ENCODE measurements at places on chromosomes 12 and 14. TPM values are rescaled to one million over a fixed set of nuclear protein-coding genes. Genes with fewer than 3 reads are reported as not detected.

Gene TPPP2
- not detected for total RNA-seq

Gene SCN8A
- total RNA-seq: 4.1 TPM

Gene HOXC13
- total RNA-seq: 5.8 TPM

Gene MIP
- not detected for total RNA-seq

Gene VRTN
- 0.20 TPM for total RNA-seq

Gene LRFN5
- total RNA-seq: 11.8 TPM

Gene DDX55
- total RNA-seq: 16.9 TPM

Gene WDHD1
- total RNA-seq: 10.3 TPM

Gene SLC5A8
- total RNA-seq: 1.7 TPM
